ENCODE measurements at places on chromosomes 4 and X.

DNA sequence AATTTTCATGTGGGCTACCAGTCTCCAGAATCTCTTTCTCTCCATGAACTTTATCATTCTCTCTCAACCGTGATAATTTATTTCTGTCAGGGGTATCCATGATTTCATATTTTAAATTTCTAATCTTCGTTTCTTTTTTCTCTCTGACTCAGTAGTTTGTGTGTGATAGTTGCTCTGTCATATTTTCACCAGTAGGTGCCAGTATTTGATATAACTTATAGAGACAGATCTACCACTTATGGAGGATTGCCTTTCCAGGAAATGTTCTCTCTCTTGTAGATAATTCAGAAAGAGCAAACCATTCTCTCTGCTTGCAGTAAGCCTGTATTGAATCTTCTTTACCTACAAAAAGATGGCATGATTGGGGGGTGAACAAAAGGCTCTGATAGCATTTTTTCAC is 79.3 kb upstream of the DYNLT3 start:
- no peak for DNase-seq

GRCh38 chr4:145868637-145869409 is 69.8 kb downstream of the ZNF827 start:
- no peak for DNase-seq

DNA sequence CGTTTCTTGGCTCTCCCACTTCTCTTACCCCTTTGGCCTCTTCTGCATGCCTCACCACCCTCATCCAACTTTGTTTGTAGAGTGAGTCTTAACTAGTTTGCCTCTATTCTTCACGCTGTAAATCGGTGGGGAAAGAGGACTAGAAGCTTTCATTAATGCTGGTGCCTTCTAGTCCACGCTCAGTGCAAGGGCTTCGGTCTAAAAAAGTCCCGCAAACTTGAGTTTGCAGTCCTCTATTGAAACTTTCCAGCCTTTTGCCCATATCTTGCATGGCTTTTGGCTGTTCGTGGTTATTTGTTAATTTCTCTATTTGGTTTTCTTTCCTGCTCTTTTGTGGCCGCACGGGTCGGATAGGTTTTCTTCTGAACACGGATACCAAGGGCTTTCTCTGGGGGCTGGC is 868 bp downstream of the DACH2 start:
- no peak for DNase-seq

DNA sequence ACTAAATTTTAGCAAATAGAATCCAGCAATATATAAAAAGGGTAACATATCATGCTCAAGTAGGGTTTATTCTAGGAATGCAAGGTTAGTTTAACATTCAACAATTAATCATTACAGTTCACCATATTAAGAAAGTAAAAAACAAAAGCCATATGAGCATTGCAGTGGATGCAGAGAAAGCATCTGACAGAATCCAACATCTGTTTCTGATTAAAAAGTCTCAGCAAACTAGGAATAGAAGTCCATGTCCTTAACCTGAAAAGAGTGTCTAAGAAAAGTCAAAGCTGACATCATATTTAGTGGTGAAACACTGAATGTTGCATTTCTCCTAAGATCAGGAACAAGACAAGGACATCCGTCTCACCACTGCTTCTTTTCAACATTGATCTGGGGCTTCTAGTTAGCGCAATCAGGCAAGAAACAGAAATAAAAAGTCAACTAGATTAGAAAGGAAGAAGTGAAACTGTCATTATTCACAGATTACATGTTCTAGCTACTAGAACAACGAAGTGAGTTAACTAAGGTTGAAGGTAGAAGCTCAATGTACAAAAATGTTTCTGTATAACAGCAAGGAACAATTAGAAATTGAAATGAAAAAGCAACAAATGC is 49.3 kb downstream of the MRPL1 start:
- no peak for DNase-seq

GRCh38 chr4:40325406-40326019 is 9.6 kb upstream of the CHRNA9 start:
- peak; percentile 61 for DNase-seq

DNA sequence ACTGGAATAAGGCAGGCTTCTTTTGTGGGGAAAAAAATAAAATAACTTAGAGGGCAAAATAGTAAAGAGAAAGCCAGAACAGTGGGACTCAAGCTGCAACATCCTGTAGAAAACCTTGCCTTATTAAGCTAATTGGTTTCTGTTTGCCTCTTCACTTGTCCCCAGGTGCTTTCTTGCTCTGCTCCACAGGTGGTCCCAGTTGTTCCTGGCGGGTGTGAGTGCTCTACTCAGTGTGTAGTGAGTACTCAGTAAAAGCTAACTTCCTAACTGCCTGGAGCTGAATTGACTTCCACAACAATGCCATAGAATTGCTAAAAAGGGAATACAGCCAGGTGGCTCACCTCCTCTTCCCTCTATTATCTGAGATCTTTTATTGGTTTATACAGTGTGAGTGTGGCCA is 930.2 kb downstream of the C4orf33 start:
- no peak for DNase-seq

DNA sequence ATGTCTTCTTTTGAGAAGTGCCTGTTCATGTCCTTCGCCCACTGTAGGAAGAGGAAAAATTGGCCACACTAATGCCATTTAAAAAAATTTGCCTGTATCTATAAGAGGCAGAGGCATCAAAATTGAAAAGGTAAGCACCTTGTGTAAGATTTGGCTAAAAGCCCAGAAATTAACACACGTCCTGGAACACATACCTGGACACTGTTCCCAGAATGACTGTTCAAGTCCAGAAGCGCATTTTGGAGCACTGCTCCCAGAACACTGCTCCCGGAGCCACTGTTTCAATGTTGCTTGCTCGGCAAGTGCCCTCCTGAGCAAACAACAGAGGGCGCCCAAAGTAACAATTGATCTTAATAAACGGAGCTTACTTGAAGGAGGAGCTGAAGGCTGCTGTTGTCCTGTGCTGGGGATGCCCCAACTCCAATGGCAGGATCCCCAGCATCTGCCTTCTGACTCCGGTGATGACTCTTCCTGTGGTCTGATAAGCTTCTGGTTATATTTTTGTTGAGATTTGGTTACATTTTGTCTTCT is 1958.6 kb downstream of the C4orf33 start:
- no peak for DNase-seq

DNA sequence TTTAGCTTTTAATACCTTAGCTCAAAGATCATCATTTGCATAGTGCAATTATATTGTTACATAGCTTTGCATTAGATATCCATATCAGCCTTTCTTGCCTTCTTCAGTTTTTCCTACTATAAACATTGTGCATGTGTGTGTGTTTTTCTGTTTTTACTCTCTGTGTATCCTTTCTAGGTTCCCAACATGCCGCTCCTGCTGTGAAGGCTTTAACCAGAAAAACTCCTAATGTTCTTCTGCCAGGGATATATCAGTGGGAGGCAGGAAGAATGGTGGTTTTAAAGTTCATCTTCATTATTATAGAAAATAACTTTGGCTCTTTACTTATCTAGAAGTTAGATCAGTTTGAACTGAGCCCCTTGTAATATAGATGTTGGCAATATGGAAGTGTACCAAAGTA is 61.2 kb downstream of the CPE start:
- DNase-seq: no peak

- no peak for DNase-seq
Measured at GRCh38 chrX:69362856-69363255, 141.3 kb upstream of the NALF2 start.

GRCh38 chr4:45043911-45044310 is 317.6 kb upstream of the GNPDA2 start:
- DNase-seq: no peak

DNA sequence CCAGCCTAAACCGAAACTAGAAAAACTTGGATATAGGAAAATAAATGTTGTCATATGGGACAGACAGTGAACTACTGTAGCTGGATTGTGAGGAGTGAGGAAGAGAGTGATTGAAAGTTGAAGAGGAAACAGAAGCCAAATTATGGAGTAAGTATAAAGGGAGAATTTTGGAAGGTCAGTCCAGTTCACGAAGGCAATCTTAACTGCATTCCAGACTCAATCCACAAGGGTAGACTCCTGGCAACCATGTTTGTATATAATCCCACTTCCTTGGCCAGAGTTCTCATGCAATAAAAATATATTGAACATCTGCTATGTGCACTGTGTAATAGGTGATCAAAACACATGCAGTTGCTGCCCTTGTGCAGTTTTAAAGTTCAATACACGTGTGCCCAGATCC is 58.6 kb upstream of the CAMK2D start:
- no peak for DNase-seq

DNA sequence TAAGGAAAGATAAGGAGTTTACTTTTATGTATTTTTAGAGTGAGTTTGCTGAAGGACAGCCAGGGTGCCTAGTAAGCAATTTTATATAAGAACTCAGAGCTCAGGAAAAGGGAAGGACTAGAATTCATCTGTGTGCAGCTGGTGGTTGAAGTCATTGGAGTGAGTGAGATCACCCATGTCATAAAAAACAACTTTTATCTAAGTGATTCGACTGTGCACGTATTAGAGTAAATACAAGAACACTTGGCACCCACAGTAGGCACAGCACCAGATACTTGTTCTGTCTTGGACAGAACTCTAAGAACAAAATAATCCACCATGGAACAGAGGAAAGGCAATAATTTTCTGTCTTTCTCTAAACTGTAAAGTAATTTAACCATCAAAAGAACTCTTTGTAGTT is 31.6 kb downstream of the SYNPO2 start:
- DNase-seq: no peak

DNA sequence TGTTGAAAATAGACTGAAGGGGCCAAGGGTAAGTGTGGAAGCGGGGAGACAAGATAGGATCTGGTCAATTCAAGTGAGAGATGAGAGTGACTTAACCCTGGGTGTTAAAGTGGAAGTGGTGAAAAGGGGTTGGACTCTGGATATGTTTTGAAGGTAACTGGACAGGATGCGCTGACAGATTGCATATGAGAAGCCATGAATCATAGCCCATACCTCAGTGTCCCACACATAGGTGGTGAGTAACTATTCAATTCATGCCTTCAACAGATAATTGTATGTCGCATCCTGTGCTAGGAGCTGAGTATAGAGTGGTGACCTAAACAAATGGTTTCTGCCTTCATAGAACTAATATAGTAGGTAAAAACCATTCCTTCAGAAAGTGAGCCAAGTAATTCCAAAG is 76.7 kb downstream of the KLHL34 start:
- no peak for DNase-seq

DNA sequence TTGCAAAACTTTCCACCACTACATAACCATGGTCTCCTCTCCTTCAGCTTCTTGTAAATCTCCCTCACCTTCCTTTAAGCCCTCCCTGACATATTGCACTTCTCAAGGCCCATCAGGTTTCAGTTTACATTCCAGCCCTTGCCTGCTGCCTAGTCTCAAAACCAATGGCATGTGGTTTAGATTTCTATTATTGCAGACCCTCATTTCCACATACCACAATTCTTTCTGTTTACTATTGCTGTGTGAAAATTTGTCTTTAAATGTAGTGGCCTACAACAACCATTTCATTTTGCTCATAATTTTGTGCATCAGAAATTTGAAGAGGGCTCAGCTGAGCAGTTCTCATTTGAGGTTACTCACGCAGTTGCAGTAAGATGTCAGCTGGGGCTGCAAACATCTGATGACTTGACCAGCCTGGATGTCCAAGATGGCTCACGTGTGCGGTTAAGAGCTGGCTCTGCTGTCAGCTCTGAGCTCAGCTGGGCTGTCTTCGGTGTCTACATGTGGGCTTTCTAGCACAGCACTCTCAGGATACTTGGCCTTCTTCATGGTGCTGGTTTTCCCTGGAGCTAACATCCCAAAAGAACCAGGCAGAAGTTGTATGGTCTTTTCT is 29.9 kb upstream of the SOD3 start:
- no peak for DNase-seq
